ENCODE measurements at places on chromosomes 1 and 21.

GRCh38 chr1:199719156-199719842, 308.2 kb upstream of the NR5A2 start:
- DNase-seq: no peak

DNA sequence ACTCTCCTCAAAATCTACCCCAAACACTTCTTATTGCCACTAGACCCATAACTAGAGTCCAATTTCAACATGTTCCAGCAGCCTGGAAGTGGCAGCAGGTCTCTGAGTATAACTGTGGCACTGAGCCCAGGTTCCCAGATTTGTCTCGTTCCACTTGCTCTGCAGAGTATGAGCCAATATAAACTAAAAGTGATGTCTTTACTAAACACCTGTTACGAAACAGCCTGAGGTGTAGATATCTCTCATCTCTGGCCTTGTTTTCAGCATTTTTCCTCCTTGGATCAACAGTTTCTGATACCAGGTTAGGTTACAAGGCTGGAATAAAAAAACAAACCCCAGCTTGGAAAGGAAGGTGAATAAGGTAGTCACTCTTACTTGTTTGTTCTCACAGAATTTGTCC, 25.2 kb upstream of the PRDX6 start:
- DNase-seq: no peak

DNA sequence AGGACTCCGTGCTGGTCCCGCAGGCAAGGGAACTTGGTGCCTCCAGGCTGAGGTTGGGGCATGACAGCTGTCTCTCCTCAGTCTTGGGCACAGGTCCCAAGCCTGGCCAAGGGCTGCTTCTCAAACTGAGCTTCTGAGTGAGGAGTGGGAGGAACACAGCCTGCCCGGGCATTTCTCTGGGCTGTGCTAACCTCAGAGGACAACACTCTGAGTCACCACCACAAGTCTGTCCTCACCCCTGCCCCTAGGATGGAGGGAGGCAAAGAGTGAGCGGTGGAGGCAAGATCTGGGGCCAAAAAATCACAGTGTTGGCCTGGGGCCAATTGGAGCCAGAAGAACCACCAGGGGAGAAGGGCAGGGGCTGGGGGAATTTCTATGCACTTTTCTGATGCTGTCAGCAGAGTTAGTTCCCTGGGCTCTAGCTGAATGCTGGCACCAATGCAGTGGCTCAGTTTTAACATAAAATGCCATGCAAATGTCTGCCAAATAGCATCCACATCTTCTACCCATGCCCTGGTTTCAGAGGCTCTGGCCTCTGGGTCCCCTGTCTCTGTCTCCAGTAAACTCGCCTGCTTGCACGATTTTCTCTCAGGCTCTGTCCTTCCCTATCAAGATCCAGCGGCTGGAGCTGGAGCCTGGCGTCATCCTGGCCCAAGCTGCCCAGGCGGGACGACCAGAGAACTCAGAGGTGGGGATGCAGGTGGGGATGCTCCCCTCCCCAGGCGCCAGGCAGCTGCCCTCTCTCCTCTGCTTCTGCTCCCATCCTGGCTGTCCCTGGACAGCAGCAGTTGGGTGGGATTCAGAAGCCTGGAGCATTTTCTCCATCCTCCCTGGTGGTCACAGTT, 11.0 kb upstream of the CDK18 start:
- peak; percentile 2 for DNase-seq

DNA sequence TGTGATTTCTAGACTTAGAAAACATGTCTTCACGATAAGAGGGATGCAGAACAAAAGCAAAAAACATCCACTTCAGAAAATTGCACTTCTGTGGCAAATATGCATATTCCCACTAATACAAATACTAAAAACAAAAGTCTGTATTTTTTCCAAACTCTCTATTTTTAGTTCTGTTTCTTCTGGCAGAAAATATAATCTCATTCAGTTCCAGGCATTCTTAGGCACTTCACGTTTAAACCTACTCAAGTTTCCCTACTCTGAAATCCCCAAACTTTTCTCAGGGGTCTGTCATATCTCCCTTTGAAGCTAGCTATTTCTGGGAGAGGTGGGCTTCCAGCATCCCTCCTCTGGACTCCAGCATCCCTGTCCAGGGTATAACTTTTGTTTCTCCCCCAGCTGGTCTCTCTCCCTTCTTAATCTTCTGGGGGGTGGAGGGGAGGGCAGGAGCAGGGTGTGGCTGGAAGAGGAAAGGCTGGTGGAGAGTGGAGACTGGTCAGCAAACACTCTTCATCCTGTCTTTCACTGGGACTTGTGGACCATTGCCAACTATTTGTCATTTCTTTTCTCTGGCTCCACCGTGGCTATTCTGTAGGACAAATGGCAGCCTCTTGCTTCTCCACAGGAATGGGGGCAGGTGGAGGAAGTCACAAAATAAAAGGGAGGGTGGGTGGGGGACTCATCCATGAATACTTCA, 19.6 kb upstream of the NCF2 start:
- DNase-seq: no peak

Data from AG09319 (cell line).